ENCODE measurements at places on chromosomes 16 and 17.

- no peak for DNase-seq
Observed at GRCh38 chr17:55458978-55459377, 37.3 kb upstream of the MMD start.

- peak; percentile 33 for DNase-seq
Observed at GRCh38 chr16:2422123-2422867, 7.0 kb upstream of the CCNF start.

DNA sequence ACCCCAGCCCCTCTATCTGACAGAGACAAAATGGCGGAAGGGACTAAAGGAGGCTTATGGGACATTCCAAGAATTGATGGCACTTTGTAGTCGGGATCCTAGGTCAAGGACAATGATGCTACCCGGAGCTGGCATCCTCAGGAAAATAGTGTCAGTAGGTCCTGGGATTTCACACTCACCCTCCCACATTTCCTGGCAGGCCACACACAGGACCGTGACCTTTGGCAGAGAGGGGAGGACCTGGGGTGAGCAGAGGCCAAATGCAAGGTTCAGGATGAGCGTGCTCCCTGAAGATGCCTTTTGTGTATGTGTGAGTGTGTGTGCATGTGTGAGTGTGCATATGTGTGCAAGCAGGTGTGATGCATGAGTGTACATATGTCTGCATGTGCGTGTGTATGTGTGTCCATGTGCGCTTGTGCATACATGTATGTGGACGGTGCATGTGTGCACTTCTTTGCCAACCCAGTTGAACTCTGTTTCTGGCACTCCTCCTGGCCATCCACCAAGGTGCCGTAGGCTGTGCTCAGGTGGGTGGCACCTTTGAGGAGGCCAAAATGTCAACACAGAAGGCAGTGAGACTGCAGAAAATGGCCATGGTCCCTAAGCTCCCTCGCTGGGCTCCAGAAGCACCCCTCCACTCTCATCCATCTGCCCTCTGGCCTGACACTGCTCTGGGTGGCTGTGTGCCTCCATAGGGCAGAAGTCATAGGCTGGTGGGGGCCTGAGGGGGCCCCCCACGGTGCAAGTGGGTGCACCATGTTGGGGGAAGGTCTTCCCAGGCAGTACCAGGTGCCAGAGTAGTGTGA is 60.3 kb downstream of the SNX20 start:
- DNase-seq, result no peak

- no peak for DNase-seq
Observed at GRCh38 chr16:69651217-69651616, 75.1 kb downstream of the NQO1 start.

- no peak for DNase-seq
Observed at GRCh38 chr16:81532491-81533174, 88.0 kb downstream of the CMIP start.

DNA sequence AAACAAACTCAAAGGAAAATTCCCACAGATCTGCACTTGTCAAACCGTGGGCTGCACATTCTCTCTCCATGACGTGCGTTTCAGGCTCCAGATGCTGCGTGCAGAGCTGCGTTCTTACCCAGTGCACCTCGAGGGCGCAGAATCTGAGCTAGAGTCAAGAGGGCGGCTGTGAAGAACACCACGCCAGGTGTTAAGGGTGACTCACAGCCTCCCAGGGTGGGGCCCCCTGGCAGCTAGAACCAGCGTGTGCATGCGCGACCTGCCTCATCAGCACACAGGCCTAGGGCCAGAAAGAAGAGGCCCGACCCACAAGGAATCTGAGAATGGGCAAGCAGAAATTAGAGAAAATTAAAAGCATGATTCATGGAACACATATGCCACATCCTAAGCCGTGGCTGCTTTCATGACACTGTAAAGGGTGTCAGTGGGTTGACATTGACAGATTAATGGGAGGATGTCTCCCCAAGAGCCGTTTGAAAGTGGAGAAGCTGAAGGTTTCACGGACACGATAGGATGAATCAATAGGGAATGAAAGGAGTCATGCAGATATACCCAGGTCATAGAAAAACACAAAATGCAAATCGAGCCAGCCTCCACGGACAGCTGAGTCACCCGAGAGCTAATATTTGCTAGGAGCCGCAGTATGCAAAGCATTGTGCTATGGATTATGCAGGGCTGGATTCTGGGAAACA is 29.0 kb downstream of the MARCHF10 start:
- no peak for DNase-seq

DNA sequence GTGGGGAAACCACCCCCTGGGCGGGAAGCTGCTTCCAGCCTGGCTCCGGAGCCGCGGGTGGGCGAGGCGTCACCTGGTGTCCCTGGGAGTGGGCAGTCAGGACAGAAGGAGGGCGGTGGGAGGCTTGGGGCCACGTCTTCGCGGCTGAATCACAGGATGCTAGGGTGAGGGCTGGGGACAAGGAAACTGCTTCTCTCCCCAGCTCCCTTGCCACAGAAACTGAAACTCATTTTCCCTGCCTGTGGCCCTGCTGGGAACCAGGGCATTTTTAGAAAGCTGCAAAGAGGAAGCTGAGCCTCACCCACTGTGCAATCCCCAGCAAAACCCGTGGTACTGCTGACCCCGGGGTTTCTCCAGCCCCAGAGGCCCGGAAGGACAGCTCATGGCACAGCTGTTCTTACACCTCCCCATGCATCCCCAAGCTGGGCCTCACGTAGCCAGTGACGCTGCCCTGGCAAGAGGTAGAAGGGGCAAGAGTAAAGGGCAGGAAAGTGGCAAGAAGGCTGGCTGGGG is 8.2 kb downstream of the RHBDF2 start:
- DNase-seq, result peak; percentile 26

DNA sequence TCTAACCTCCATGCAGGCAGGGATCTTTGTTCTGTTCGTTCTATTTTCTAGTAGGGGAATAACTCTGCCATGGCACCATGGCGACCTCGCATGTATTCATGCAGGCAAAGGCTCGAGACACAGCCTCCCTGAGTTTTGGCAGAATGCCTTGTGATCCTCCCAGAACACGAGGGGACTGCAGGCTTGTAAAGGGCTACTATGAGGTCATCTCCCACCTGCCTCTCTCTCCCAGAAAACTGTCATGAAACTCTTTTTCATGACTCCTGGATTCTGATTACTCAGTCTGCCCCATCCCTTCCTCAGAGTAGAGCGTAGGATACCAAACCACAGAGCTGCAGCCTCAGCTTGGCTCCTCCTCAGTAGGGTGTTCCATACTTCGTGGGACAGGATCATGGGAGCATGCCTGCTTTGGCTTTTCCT is 64.3 kb downstream of the IGF2BP1 start:
- no peak for DNase-seq

DNA sequence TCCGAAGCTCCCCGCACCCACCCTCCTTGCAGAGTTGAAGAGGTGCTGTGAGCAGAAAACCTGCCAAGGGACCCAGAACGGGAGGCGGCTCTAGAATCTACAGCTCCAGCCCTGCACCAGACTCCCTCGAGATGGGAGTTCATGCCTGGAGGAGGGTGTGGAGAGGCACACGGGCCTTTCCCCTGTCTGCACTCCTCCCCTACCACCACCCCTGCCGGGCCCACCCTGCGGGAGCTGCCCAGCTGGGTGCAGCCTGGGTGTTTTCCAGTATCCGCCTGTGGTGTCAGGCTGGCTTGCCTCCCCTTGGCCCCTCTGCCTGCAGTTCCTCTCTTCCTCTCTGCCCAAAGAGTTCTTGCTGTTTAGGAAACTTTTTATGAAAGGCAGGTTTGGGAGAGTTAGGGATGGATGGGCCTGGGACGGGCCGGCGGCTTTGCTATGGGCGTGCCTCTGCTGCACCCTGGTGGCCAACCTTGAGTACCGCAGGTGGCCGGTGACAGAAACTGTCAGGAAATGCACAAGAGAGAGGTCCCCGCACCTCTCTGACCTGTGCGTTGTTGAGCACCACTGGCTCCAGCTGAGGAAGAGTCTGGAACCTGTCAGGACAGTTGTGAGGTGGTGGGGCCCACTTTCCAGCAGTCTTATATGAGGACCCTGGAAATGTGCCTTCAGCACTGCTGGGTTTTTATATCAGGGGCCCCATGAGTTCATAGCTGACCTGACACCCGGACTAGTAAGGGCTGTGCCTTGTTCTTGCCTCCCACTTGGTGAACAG is 354.1 kb downstream of the SEC14L1 start:
- peak; percentile 76 for DNase-seq

DNA sequence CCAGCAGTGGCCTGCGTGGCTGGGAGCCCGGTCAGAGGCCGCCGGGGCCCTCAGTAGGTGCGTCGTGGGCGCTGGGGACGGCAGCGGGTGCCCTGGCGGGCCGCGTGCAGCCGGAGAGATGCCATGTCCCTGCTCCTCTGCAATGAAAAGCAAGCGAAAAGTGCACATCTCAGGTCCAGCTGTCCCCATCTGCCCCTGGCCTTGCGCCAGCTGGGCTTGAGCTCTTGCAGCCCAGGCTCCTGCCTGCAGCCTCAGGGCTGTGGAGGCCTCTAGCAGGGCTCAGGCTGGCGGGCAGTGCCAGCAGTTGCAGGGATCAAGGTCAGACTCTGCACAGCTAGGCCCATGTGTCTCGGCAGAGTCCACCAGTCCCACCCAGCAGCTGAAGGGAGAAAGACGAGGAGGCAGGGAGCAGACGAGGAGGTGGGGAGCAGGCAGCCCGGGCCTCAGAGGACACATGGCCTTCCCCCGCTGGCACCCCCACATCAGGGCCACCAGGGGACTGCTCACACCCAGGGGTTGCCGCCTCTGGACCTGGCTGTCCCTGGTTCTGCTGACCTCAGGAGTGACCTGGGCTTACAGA is 11.2 kb downstream of the SLC16A3 start:
- DNase-seq, result no peak

- DNase-seq, result peak; percentile 48
Observed at GRCh38 chr17:8941980-8942622, 23.4 kb downstream of the PIK3R5 start.

GRCh38 chr16:12059216-12059769 is 82.8 kb downstream of the SNX29 start:
- DNase-seq, result no peak

- peak; percentile 95 for DNase-seq
Observed at GRCh38 chr17:39153599-39154051, 2.2 kb upstream of the PLXDC1 start.

DNA sequence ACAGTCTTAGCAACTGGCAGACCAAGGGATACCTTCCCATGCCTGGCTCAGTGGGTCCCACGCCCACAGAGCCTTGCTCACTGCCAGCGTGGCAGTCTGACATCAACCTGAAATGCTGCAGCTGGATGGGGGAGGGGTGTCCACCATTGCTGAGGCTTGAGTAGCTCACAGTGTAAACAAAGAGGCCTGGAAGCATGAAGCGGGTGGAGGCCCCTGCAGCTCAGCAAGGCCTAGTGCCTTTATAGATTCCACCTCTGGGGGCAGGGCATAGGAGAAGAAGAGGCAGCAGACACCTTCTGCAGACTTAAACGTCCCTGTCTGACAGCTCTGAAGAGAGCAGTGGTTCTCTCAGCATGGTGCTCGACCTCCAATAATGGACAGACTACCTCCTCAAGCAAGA is 263.2 kb downstream of the KIF2B start:
- no peak for DNase-seq

GRCh38 chr16:89764711-89765201 is 43.4 kb downstream of the ZNF276 start:
- peak; percentile 23 for DNase-seq

GRCh38 chr17:31537565-31538011 is 146.1 kb downstream of the RAB11FIP4 start:
- DNase-seq, result no peak
